Frontal cortex (tissue), 4 donors: ENCODE measurements at places on chromosomes 11 and 22. TPM values are rescaled to one million over a fixed set of nuclear protein-coding genes. Genes with fewer than 3 reads are reported as not detected.

DNA sequence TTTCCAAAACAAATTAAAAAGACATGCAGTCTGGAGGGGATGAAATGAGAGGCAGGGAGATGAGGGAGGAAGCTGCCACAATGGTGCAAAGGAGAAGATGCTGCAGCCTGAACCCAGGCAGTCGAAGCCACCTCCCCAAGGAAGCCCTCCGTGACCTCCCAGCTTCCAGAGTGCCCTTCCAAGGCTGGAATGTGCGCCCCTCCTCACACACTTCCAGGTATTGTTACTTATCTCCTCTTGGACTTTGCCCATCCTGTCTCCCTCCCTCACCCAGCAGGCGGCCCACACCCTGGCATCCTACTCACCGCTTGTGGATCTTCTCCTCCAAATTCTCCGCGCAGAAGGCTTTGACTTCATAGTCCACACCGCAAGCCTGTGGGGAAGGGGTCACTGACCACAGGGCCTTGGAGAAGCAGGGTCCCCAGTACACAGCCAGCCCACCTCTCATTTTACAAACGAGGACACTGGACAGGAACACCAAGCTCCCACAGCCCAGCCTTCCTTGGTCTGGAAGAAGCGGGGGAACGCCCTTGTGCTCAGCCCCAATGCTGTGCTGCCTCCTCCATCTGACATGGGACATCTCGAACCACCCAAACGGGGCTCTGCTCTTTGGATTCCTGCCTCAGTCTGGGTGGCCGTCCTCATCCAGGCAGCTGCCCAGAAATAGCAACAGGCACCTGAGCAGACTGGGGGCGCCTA, 40.3 kb downstream of the TPBGL start:
- no peak for DNase-seq

Gene OR51B2
- total RNA-seq: 0.41 TPM

DNA sequence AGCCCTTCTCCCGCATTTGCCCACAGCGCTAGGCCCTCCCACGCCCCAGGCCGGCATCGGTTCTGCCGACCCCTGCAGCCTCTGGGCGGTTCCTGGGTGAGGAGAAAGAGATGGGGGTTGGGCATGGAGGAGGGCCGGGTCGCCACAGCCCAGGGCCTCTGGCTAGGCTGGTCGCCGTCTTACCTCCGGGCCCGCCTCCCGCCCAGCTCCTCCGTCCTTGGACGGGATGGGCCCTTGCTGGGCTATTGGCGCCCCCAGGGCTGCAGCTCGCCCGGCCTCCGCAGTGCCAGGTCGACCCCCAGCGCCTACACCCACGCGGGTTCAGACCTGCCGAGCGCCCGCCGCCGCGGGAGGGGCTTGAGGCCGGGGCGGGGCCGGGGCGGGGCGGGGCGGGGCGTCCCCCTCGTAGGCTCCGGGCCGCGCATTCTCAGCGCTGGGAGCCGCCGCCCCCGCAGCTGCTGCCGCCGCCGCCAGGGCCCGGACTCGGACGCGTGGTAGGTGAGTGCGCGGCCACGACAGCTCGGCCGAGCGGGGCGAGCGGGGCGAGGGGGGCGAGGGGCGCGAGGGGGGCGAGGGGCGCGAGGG, at the start of gene CD151:
TSS of gene CD151 (plus strand) at position 424 of the 585 bp plus-strand sequence. CDS start 3,118 bp downstream, outside the sequence.
- DNase-seq: no peak

Gene NLRP6
- total RNA-seq: not detected

Gene DDX25
- 18.8 TPM for total RNA-seq

Gene ZNHIT2
- total RNA-seq: 6.1 TPM

DNA sequence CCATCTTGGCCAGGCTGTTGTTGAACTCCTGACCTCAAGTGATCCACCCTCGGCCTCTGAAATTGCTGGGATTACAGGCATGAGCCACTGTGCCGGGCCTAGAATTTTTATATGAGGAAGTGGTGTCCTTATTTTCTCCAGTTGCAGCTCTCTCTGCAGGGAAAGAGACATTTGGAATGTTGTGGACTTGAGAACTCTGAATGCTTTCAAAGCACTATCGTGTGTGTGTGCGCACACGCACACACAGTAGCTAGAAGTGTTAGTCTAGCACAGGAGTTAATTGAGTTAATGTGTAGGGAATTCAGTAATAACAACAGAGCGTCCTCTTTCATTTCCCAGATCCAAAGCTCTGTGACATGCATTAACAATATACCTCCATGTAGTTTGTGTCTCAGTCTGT, 164.0 kb upstream of the RASSF10 start:
- DNase-seq: no peak

GRCh38 chr11:74417860-74418508, 19.8 kb upstream of the PGM2L1 start:
- DNase-seq: no peak

DNA sequence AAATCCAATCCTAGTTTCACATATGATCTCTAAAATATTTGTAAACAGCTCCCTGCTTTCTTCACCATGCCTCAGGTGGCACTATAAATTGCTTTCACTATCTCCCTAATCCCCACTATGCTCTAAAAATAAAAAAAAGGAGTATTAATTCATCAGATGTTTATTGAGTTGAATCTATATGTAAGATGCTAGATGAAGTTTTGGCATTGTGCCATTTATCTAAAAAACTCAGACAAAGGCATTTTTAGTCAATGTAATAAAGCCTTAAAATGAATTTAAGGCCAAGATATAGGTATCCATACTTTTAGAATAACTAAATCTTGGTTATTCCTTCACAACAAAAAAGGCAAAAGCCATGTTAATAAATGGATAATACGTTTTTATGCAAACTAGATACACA, 373.9 kb downstream of the ETS1 start:
- no peak for DNase-seq

DNA sequence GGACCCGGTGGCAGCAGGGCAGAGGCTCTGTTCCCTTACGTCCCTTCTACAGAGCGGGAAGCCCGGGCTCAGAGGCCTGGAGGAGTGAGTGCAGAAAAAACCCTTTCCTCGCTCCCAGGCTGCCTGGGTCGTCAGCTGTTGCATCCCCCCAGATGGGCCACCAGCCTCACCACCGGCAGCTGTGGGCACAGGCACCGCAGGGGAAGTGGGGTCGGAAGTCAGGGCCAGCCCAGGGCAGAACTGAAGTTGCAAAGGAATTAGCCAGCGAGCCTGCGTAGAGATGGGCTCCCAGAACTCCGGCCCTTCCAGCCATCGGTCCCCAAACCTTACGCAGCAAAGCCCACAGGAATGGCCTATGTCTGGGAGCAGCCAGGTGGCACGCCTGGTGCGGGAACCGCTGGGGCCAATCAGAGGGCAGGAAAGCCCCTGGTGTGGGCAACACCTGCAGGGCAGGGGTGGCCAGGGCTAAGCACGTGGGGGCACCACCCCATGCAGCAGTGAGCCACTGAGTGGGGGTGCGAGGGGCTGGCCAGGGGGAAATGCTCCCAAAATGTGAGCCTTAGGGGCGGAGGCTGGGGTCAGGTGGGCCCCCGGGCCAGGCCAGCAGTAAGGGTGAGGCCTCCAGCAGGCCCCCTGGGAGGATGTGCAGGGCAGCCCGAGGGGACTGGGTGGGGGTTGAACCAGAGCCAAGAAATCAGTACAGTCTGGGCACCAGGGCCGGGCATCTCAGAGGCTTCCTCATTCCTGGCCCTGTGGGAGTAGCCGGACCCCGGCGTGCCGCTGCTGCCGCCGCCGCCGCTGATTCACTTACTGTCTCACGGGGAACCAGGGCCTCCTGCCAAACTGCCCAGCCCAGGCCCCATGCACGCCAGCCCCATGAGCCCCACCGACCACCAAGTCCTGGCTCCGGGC, 58.2 kb downstream of the WNT7B start:
- DNase-seq: no peak
